ENCODE measurements at places on chromosomes 1 and 21. TPM values are rescaled to one million over a fixed set of nuclear protein-coding genes. Genes with fewer than 3 reads are reported as not detected.

- DNase-seq = no peak
Observed at GRCh38 chr1:1318131-1318652, 6.3 kb downstream of the INTS11 start.

DNA sequence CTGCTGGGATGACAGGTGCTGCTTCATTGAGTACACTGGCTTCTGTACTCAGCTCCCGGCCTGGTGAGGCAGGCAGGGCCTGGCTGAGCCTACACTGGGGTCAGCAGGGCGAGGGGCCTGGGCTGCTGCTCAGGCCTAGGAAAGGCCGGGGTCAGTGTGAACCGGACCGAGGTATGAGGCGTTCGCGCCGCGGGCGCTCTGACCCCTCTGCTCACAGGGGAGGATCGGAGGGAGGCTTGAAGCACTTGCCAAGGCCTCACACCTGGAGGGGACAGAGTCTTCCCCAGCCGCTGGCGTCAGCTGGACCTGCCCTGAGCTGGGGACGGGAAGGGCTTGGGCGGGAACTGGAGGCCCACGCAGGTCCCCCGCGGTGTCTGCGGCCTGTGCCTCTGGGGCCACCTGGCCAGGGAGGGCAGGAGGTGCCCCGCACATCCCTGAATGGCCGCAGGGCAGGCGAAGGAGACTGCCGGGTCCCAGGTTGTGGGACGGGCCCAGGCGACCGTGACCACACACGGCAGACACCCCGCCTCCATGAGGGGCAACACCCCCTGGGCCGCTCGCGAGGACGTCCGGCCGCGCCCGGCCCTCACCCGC, 466 bp downstream of the PEX10 start:
- no peak for DNase-seq

DNA sequence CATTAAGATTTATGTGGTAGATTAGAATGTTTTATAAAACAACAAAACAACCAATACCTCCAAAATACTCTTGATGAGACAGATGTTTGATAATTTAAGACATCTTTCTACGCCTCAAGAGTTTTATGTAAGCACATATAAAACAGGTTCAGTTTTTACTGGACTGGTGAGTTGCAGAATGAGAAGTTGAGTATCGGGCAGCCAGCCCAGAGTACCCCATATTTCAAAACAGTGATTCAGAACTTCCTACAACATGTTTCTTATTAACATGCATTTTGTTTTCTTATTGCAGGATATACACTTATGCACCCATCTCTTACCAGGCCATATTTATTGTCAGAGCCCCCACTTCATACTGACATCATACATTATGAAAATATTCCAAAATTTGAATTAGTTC, 91.4 kb upstream of the RAVER2 start:
- no peak for DNase-seq

DNA sequence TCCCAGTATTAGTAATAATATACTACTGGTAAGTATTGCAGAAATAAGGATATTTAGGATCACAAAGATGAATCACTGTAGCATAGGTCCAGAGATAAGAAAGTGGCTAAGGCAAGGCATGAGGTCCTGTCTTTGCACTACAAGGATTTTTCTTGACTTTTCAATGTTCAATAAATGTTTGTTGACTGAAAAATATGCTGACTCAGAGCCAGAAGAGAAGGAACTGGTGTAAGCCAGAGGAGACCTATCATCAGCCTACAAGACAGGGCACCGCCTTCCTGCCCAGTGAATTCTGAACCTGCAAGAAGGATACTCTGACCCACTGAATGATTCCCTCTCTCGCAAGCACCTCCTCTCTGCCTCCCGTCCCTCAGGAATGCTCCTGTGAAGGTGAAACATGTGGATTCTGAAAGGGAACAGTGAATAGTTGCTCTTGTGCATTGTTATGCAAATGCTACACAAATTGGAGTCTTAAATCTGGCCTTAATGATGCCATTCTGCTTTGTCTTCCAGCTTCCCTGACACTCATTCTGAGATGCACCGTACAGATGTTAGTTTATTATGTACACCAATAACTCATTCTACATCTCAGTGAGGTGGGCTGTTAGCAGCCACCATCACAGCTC, 540.0 kb downstream of the OMA1 start:
- no peak for DNase-seq

GRCh38 chr1:6601049-6601922, 1.4 kb downstream of the KLHL21 start:
- peak; percentile 85 for DNase-seq

GRCh38 chr1:218496561-218496960, 151.4 kb downstream of the TGFB2 start:
- no peak for DNase-seq

- no peak for DNase-seq
Observed at GRCh38 chr1:32991819-32992488, 27.3 kb upstream of the RNF19B start.

- DNase-seq = no peak
Observed at GRCh38 chr21:26105819-26106218, 64.8 kb downstream of the APP start.

DNA sequence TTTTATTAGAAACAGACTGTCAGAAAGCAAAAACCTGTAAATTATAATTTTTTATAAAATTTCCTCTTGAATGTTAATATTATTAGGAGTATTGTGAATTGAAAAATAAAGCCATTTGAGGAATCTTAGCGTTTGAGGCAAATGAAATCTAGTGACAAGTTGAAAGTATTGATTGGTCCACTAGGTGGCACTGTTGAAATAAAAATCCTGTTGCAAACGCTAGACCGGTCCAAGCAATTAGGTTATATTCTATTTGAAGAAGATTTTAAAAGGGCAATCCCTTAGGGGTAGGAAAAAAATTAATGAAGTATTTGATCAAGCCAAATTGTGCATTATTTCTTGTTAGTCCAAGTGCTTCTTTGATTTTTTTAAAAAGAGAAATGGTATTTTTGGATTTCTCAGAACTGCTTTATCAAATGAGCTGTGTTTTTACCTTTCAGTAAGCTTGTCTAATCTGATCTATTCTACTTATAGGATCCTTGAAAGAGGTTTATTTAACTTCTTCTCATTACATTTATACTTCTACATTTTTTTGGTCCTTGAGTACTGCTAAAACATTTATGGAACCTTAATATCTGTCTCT, 57.7 kb downstream of the ATG4C start:
- DNase-seq = no peak

GRCh38 chr21:38773099-38774061, 32.3 kb upstream of the ETS2 start:
- DNase-seq = no peak

DNA sequence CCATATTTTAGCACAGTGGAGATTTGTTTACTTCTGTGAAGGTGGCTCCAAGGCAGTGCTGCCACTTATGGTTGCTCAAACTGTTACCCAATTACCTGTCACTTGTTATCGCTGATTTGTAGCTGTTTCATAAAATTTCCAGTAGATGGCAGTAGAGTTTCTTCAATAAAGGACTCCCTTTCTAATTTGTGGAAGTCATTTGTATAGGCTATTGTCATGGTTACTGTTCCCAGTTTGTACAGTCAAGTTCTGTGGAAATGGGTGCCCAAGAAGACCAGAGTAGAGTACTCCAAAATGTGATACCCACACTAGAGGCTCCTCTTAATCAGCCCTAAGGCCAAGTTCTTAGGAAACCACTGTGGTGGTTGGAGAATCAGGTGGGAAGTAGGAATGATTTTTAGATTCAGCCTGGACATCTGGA, 186.1 kb downstream of the CLEC20A start:
- no peak for DNase-seq

DNA sequence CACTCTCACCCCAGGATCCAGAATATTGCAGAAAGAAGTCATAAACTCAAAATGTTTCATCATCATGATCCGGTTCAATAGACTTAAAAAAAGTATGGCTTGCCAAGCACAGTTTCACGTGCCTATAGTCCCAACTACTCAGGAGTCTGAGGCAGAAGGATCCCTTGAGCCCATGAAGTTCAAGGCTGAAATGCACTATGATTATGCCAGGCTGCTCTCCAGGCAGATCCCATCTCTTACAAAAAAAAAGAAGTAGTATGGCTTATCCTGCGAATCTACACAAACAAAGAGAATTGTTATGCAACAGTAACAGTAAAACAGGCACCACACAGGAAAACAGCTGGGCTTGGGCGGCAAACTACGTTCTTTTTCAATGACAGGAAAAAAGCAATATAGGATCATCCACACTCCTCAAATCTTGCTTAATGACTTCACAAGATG, 76.2 kb downstream of the EIF4G3 start:
- DNase-seq = no peak

DNA sequence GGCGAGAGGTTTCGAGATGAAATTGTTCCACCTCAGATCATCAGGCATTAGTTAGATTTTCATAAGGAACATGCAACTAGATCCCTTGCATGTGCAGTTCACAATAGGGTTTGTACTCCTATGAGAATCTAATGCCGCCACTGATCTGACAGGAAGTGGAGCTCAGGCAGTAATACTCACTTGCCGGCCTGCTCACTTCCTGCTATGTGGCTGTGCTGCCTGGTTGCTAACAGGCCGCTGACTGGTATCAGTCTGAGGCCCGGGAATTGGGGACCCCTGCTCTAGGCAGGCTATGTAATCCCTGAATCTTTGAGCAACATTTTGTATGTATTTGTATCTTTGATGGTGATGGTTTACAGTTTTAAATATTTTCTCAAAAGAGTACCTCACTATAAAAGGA, 32.5 kb downstream of the XKR8 start:
- DNase-seq = no peak

Gene ZNF648
- 0.32 TPM for total RNA-seq
